Kidney (tissue), 22 donors: ENCODE measurements at places on chromosomes 7 and 10. TPM values are rescaled to one million over a fixed set of nuclear protein-coding genes. Genes with fewer than 3 reads are reported as not detected.

GRCh38 chr10:59873896-59874295, 32.5 kb downstream of the CCDC6 start:
- no peak overlapping the region for H3K27ac ChIP-seq
- H3K4me1 ChIP-seq = peaks cover 6% of the 10 kb centered on the region
- H3K4me3 ChIP-seq = no peak overlapping the region
- DNase-seq = no peak

DNA sequence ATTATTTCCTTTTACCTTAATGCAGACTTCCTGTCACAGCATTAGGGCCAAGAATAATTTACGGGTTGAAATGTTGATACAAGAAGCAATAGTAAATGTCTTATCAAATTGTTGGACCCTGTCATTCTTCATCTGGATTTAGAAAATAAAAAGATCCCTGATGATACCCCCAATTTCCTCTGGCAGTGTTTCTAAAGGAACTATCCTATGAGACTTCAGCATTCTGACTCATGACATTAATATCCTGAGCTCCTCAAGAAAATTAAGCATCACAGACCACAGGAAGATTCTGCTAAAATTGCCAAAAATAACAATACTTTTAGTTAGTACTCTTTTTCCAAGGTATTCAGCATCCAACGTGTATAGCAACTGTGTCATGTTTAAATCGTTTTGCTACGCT, 490.5 kb upstream of the ANKRD30A start:
- no peaks in the 10 kb centered on the region for H3K27me3 ChIP-seq
- no peak overlapping the region for H3K27ac ChIP-seq
- no peak for DNase-seq
- no peaks in the 10 kb centered on the region for H3K4me1 ChIP-seq

DNA sequence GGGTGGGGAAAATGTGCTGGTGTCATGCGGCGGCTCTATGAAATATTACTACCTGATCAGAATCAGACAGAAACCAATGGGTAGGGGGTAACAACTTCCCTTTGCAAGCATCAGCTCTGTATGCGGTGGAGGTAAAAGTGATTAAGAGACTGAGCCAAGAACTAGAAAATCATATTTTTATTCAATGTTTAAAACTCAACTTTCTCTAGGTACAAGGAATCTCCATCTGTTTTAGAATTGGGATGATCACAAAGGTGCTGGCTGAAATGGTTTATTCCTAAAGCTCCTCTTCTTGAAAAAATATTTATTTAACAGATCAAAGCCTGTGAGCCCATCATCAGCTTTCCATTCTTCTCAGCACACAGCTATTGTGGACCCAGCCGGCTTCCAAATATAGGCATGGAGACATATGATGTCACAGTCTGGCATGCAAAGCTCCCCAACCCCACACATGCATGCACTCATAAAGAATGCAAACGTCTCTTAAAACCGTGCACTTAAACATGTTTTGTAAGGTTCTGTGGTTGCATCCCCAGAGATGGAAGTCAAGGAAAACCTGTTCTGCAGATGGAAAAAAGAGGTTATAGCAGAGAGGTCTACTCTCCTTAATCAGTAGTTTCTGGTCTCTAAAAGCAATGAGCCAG, 126.0 kb downstream of the SKIDA1 start:
- H3K36me3 ChIP-seq = no peaks in the 10 kb centered on the region
- DNase-seq = peak; percentile 88
- H3K27me3 ChIP-seq = no peaks in the 10 kb centered on the region
- H3K4me3 ChIP-seq = no peak overlapping the region
- H3K4me1 ChIP-seq = peaks cover 2% of the 10 kb centered on the region

DNA sequence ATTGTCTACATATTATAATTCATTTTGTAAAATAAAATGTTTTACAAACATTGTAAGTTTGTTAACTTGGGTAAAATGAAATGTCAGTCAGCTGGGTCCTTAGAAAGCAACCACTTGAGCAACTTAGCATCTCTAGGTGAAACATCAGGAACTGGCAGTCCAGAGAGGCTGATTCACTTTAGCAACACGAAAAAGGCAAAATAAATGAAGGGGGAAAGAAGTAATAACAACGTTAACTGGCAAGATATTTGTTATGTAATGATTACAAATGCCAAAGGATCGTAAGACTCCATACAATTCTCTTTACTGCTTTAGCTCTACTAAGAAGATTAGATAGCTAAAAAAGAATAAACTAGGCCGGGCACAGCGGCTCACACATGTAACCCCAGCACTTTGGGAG, 5.0 kb downstream of the PDZD8 start:
- H3K27ac ChIP-seq = no peak overlapping the region
- H3K4me3 ChIP-seq = no peak overlapping the region
- peaks cover 15% of the 10 kb centered on the region for H3K4me1 ChIP-seq

GRCh38 chr7:115096262-115096661, 174.4 kb downstream of the MDFIC start:
- no peak for DNase-seq
- no peak overlapping the region for H3K27ac ChIP-seq
- no peak overlapping the region for H3K4me3 ChIP-seq
- no peaks in the 10 kb centered on the region for H3K4me1 ChIP-seq
- H3K27me3 ChIP-seq = no peaks in the 10 kb centered on the region

VSTM4 gene
- 7.4 TPM for polyA plus RNA-seq
